Smooth muscle cell of the brain vasculature (primary cell): ENCODE measurements at places on chromosomes 2 and 18.

DNA sequence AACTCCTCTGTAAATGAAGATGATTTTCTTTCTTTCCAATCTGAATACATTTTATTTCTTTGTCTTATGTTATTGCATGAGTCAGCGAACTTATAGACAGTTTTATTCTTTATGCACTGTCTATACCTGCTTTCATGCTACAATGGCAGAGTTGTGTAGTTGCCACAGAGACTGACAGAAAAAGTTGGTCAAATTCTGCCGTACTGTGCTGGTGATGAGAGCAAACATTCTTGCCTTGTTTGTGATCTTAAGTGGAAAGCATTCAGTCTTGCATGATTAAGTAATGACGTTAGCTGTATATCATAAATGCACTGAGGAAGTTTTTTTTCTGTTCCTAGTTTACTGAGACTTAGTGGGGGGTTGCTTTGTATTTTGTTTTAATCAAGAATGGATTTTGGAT lies 32.9 kb downstream of the ZC3H15 start:
- DNase-seq = no peak

DNA sequence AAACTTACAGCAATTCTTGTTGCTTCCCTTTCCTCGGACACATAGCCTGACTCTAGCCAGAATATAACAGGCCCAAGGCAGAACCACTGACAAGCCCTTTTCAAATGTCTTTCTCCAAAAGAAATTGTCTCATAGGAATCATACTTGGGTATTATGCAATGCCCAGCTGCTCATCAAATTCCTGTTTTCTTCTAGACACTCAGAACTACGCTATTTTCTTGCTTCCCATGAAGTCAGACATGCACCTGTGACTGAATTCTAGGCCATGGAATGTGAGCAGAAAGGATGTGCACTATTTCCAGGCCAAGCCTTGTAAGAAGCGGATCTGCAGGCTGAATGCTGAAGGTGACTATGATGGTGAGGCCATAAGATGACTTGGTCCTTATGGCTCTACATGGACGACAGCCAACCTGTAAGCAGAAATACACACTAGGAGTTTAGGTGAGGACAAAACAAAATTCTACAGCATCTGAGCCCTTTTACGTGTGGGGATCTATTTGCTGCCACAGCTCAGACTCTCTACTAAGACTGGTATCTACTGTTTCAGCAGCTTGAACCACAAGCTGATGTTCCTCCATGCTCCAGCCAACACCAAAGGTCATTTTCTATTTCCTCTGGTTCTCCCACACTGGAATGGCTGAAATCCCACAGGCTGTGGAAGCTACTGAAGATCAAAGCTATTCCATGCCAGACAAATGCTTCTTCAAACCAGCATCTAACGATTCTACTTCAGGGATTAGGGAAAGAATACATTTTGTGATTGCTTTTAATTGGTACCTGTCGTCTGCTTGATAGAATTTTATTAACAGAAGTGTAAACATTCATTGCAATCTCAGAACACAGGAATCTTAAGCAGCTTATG lies 378.7 kb downstream of the RBM43 start:
- no peak for DNase-seq

DNA sequence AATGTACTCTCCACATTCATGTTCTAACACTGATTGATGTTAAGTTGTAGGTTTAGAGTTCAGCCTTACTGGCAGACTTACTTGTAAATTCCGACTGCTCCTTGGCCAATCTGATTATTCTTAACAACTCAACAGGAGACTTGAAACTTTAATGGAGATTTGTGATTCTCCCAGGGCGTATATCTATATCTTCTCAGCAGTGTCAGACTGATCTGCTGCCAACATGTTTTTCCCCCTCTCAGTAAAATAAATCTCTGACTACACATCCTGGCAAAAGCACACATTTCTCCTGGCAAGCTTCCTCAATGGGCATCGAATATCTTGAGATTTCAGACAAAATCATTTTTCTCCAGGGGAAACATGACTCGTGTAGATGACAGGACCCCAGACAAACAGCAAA lies 1041.2 kb downstream of the DPP10 start:
- no peak for DNase-seq

DNA sequence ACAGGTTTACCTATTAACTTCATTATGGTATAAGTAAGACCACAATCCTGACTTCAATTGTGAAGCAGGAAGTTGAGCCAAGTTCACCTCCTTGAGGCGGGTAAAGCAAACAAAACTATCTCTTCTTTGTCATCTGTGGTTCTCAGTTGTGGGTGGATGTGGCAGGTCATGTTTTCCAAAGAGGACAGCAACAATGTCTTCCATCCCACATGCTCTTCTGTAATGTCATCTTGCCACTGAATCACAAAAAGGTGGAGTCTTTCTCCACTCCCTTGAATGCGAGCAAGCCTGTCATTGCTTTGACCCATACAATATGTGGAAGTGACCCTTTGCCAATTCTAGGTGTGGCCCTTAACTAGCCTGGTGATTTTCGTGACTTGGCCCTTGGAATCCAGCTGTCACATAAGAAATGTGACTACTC lies 98.7 kb downstream of the GRB14 start:
- DNase-seq = no peak

DNA sequence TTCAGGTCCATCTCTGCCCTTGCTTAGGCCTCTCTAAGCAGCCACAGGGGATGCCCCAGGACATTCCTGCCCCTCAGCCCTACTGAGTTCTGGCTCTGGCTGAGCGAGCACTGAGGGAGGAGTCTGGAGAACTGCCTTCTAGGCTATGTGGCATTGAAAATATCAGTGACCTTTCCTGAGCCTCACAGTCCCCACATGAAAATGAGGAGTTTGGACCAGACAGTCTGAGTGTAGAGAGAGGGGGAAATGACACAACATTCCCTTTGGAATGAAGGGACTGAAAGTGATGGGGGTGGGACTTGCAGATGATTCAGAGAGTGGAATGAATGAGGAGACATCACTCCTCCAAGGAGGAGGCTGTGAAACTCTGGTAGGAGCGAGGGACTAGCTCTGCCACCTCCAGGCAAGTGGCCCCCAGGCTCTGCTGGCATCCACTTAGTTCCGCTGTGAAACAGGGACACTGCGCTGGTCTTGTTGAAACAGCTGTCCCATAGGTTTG lies 8.0 kb downstream of the TNS1 start:
- no peak for DNase-seq
